Stimulated activated CD4-positive, alpha-beta T cell treated with anti-CD3 and anti-CD28 coated beads, Interleukin-15, amount 100 ng/mL, for 1 hour (primary cell): ENCODE measurements at places on chromosomes 2 and 18.

GRCh38 chr2:156341452-156342253 is 9.1 kb upstream of the NR4A2 start:
- peak; percentile 81 for DNase-seq

GRCh38 chr2:55811048-55811447 is 112.5 kb downstream of the EFEMP1 start:
- DNase-seq: no peak

- DNase-seq: no peak
Observed at GRCh38 chr2:27105981-27106380, 12.9 kb downstream of the CGREF1 start.

GRCh38 chr2:43444989-43445645 is 150.7 kb downstream of the THADA start:
- no peak for DNase-seq

- no peak for DNase-seq
Observed at GRCh38 chr2:130358420-130359350, 2.8 kb downstream of the PTPN18 start.
